Mesendoderm (in vitro differentiated cells): ENCODE measurements at places on chromosomes 1 and 21.

- no peaks in the 10 kb centered on the region for H3K4me1 ChIP-seq
- no peak overlapping the region for H3K4me3 ChIP-seq
- no peaks in the 10 kb centered on the region for H3K36me3 ChIP-seq
- H3K27ac ChIP-seq = no peak overlapping the region
Measured at GRCh38 chr1:56576880-56577405, 2.4 kb downstream of the PLPP3 start.

GRCh38 chr1:67514786-67515185, 84.6 kb upstream of the SERBP1 start:
- no peak overlapping the region for H3K4me3 ChIP-seq
- DNase-seq = no peak
- H3K36me3 ChIP-seq = no peaks in the 10 kb centered on the region
- no peak overlapping the region for H3K27ac ChIP-seq

DNA sequence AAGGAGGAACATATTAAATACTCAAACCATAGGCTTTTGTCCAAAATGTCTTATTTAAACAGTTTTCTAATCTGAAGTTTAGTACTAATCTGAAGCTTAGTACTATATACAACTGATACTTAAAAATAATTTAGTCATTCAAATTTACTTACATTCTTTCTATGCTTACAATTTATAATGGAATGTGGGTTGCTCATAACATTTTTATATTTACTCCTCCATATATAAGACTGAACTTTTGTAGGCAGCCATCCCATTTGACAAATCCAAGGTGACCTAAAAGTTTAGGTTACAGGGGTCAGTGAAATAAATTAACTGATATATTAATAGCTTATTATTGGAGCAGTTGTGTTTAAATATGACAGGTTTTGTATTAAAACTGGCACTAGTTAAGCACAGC, 570.6 kb downstream of the DPYD start:
- no peaks in the 10 kb centered on the region for H3K36me3 ChIP-seq
- H3K4me3 ChIP-seq = no peak overlapping the region
- no peak overlapping the region for H3K27ac ChIP-seq
- no peaks in the 10 kb centered on the region for H3K27me3 ChIP-seq

DNA sequence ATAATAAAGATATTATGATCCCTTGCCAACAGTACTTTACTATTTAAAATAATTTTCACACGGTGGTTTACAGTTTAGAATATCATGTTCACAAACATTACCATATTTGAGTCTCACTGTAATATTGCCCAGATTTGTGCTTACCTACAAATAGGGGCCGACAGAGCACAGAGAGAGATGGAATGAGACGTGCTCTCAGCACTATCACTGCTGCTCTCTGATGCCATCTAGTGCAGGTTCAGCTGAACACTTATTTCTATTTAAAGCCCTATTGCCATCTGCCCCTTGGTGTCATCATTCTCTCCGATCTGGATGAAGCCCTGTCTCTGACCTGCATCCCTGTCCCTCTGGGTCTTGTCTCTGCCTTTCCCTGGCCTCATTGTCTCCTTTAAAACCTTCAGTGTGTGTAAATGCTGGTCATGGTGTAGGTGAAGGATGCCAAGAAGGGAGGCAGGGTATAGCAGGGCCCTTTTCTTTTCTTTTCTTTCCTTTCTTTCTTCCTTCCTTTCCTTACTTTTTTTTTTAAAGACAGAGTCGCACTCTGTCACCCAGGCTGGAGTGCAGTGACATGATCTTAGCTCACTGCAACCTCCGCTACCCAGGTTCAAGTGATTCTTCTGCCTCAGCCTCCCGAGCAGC, 6.9 kb upstream of the GPATCH4 start:
- no peaks in the 10 kb centered on the region for H3K27me3 ChIP-seq
- no peak overlapping the region for H3K4me3 ChIP-seq
- DNase-seq = peak; percentile 90
- no peak overlapping the region for H3K27ac ChIP-seq
- no peaks in the 10 kb centered on the region for H3K4me1 ChIP-seq
- H3K36me3 ChIP-seq = no peaks in the 10 kb centered on the region

DNA sequence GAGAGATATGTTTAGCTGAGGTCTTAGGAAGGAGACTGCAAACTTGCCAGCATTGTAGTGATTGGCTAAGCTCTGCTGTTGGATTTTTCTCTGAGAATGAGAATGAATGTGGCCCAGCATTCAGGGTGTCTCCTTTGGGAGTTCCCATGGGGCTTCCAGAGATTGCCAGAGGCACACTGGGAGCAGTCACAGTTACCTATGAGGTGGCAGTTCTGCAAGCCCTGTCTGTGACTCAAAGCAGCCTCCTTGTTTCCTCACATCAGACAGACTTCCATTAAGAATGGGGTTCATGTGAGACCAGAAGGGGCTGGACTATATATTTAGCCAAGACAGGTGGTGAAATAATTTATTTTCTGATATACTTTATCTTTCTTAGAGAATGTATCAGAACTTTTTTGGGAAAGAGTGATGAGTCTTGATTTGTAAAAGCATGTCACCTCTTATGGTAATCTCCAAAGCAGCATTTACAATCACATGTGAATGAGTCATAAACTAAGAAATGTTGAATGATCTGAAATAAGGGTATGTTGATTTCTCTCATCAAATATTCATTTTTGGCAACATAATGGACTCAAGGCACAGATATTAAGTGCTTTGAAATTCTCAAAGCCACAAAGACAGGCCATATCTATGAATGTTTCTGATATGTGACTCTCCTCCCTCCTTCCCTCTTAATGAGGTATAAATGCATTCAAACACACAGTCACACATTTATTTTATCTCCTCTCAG, 9.5 kb upstream of the SLC19A2 start:
- no peak overlapping the region for H3K4me3 ChIP-seq
- H3K27me3 ChIP-seq = no peaks in the 10 kb centered on the region
- no peaks in the 10 kb centered on the region for H3K4me1 ChIP-seq
- DNase-seq = no peak
- H3K27ac ChIP-seq = no peak overlapping the region
- H3K36me3 ChIP-seq = no peaks in the 10 kb centered on the region

- H3K4me3 ChIP-seq = peak overlapping the region; percentile 64
- no peak overlapping the region for H3K27ac ChIP-seq
- peak; percentile 91 for DNase-seq
- no peaks in the 10 kb centered on the region for H3K27me3 ChIP-seq
Measured at GRCh38 chr1:116418091-116418830, 45.2 kb downstream of the ATP1A1 start.

- peak overlapping the region; percentile 88 for H3K27ac ChIP-seq
- no peak overlapping the region for H3K4me3 ChIP-seq
- H3K36me3 ChIP-seq = no peaks in the 10 kb centered on the region
- H3K4me1 ChIP-seq = peaks cover 10% of the 10 kb centered on the region
- H3K27me3 ChIP-seq = no peaks in the 10 kb centered on the region
Measured at GRCh38 chr1:150562446-150563339, 13.5 kb downstream of the ADAMTSL4 start.
